Transverse colon (tissue), 4 donors: ENCODE measurements at places on chromosomes 11 and 22. TPM values are rescaled to one million over a fixed set of nuclear protein-coding genes. Genes with fewer than 3 reads are reported as not detected.
A peak's percentile ranks its signal among the peaks of the same experiment; 100 is the strongest.

Gene MFNG
- total RNA-seq: 26.4 TPM

Gene OR52N4
- not detected for total RNA-seq

Gene NXPE2
- 27.8 TPM for total RNA-seq

Gene CRYBB2
- not detected for total RNA-seq

Gene APOA4
- total RNA-seq: not detected

Gene DENND6B
- 3.2 TPM for total RNA-seq

Gene APOL5
- total RNA-seq: not detected

GRCh38 chr11:76665172-76665571 is 5.4 kb downstream of the LRRC32 start:
- no peak overlapping the region for H3K4me3 ChIP-seq
- peaks cover 6% of the 10 kb centered on the region for H3K27me3 ChIP-seq
- no peak overlapping the region for H3K27ac ChIP-seq
- H3K36me3 ChIP-seq: no peaks in the 10 kb centered on the region
- peaks cover 4% of the 10 kb centered on the region for H3K4me1 ChIP-seq

DNA sequence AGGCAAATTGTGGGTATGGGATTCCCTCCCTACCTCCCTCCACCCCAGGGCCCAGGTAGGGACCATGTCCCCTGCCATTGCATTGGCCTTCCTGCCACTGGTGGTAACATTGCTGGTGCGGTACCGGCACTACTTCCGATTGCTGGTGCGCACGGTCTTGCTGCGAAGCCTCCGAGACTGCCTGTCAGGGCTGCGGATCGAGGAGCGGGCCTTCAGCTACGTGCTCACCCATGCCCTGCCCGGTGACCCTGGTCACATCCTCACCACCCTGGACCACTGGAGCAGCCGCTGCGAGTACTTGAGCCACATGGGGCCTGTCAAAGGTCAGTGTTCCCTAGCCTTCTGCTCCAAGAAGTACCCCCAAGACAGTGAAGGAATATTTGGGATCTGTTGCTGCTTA is at the start of gene TOMT:
TSS of gene TOMT (plus strand) at position 37 of the 400 bp plus-strand sequence. CDS start at position 65, 28 bp downstream.
- H3K4me1 ChIP-seq: peaks cover 24% of the 10 kb centered on the region
- H3K4me3 ChIP-seq: no peak within 1 kb of the TSS
- DNase-seq: no peak

DNA sequence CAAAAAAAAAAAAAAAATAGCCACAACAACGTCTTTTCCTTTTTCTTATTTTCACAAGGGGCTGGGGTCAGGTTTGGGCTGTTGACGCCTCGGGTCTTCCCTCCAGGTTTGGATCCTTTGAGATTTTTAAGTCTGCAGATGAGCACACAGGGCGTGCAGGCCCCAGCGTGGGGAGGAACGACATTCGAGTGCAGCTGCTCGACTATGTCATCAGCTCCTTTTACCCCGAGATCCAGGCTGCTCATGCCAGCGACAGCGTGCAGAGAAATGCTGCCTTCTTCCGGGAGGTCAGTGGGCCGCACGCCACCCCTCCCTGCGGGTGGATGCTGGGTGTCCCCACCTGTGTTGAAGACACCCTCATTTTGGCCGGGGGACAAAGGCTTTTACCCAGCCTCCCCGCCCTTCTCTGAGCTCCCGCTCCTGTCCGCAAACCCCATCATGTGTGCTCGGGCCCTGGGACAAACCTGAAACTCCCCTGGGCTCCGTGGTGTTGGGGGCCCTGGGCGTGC is 7.7 kb downstream of the SELENOO start:
- no peaks in the 10 kb centered on the region for H3K27me3 ChIP-seq
- H3K36me3 ChIP-seq: no peaks in the 10 kb centered on the region
- H3K4me1 ChIP-seq: no peaks in the 10 kb centered on the region
- no peak for DNase-seq
- H3K27ac ChIP-seq: no peak overlapping the region

DNA sequence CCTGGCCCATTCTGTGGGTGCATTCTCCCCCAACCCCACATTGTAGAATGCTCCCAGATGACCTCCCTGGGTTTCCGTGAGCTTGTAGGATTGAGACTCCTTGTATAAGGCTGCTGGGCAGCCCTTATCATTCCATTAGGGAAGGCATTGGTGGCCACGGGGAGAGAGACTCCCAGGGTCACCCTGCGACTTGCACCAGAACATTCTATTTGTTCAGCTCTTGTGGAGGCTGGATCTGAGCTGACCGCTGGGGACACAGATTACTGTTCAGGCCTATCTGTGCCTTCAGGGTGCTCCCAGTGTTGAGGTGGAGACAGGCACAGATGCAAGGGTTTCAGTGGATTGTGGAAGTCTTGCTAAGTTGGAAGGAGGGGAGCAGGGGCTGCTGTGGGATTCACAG is 17.8 kb downstream of the MICALL1 start:
- H3K27ac ChIP-seq: no peak overlapping the region
- H3K27me3 ChIP-seq: no peaks in the 10 kb centered on the region
- H3K4me3 ChIP-seq: no peak overlapping the region

DNA sequence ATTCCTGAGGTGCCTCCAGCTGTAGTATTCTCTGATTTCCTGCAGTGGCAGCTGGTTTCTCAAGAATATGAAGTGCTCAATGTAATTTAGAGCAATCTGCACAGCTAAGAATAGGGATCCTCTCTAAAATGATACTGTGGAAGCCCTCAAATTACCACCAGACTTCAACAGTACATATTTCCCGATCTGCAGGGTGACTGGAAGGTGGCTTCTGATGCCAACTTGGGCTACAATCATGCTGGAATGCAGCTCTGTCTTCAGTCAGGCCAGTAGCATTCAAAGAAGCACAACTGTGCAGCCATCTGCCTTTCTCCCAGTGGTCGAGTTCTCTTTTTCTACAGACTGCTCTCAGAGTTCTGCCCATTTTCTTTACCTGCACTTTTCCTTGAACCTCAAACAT is 55.5 kb upstream of the CD5 start:
- H3K27me3 ChIP-seq: no peaks in the 10 kb centered on the region
- no peak overlapping the region for H3K27ac ChIP-seq
- H3K36me3 ChIP-seq: no peaks in the 10 kb centered on the region

DNA sequence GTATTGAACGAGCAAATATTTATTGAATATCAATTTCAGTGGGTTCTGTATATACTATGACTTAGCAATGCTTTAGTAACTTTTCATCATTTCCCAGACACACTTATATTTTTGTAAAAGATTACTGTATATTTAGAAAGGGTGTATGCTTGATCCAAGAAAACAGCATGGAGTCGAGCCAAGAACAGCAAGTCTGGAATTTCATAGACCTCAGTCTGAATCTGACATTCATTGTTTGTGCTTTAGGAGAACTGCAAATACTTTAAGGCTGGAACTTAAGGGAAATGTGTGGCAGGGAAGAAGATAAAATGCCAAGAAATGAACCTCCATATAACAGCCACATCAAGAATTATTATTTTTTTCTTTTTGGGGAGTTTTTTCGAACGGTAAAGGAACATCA is 1156.8 kb downstream of the LRRC4C start:
- no peaks in the 10 kb centered on the region for H3K4me1 ChIP-seq
- H3K27ac ChIP-seq: no peak overlapping the region
- H3K27me3 ChIP-seq: no peaks in the 10 kb centered on the region
- no peaks in the 10 kb centered on the region for H3K36me3 ChIP-seq

GRCh38 chr11:17542249-17542648 is 2.0 kb downstream of the USH1C start:
- H3K4me1 ChIP-seq: no peaks in the 10 kb centered on the region
- no peaks in the 10 kb centered on the region for H3K36me3 ChIP-seq
- DNase-seq: peak; percentile 86
- peaks cover 12% of the 10 kb centered on the region for H3K27me3 ChIP-seq
- no peak overlapping the region for H3K4me3 ChIP-seq

GRCh38 chr11:123239191-123240150 is 44.4 kb upstream of the CLMP start:
- no peak overlapping the region for H3K27ac ChIP-seq
- no peak overlapping the region for H3K4me3 ChIP-seq
- H3K36me3 ChIP-seq: no peaks in the 10 kb centered on the region
- H3K4me1 ChIP-seq: no peaks in the 10 kb centered on the region
- no peak for DNase-seq

GRCh38 chr11:12224537-12224893 is 114.1 kb downstream of the MICAL2 start:
- no peak overlapping the region for H3K4me3 ChIP-seq
- peak; percentile 76 for DNase-seq
- H3K36me3 ChIP-seq: no peaks in the 10 kb centered on the region
- H3K27ac ChIP-seq: peak overlapping the region; percentile 70

- DNase-seq: no peak
- H3K4me1 ChIP-seq: no peaks in the 10 kb centered on the region
- no peak overlapping the region for H3K4me3 ChIP-seq
- H3K27ac ChIP-seq: no peak overlapping the region
- no peaks in the 10 kb centered on the region for H3K27me3 ChIP-seq
Measured at GRCh38 chr11:79697905-79698304, 257.1 kb upstream of the TENM4 start.

DNA sequence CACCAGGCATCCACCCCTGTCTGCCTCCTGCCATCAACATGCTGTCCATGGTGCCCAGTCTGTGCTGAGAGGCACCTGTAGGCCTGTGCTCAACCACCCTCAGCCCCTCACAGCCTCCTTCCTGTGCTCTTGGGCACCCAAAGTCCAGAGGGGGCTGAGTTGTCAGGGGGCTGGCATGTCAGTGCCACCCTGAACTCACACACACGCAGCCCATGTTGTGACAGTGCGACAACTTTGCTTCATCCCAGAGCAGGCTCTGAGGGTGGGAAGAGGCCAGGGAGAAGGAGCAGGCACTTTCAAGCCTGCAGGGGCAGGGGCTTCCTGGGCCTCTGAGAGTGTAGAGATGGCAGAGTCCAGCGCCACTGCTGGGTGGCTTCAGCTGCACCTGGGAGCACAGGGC is 491.0 kb downstream of the TMEM135 start:
- H3K27me3 ChIP-seq: no peaks in the 10 kb centered on the region
- no peaks in the 10 kb centered on the region for H3K4me1 ChIP-seq
- no peak overlapping the region for H3K27ac ChIP-seq
- H3K4me3 ChIP-seq: no peak overlapping the region

DNA sequence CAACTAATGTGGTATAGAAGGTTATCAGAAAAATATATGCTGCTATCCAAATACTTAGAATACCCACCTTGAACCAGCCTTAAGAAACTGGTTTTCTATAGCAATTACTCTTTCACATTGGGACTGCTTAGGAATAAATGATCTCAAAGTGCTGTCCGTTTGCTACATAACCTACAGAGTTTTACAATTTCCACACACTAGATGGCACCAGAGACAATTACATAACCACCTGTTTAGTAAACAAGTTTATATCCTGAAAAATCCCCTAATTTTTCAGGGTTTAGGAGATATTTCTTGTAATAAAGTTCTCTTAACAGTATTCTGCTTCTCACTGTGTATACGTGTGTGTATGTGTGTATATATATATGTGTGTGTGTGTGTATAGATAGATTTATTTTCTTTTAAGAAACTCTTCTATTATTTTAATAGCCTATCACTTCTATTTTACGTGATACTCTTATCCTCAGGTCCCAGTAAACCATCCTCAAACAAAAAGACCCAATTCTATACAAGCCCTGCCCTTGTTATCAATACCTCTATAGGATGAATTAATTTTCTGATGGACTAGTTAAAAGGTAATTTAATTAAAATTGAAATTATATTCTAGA is 6.7 kb upstream of the OR5I1 start:
- no peak for DNase-seq
- H3K27ac ChIP-seq: no peak overlapping the region
- H3K36me3 ChIP-seq: no peaks in the 10 kb centered on the region
- H3K27me3 ChIP-seq: no peaks in the 10 kb centered on the region

DNA sequence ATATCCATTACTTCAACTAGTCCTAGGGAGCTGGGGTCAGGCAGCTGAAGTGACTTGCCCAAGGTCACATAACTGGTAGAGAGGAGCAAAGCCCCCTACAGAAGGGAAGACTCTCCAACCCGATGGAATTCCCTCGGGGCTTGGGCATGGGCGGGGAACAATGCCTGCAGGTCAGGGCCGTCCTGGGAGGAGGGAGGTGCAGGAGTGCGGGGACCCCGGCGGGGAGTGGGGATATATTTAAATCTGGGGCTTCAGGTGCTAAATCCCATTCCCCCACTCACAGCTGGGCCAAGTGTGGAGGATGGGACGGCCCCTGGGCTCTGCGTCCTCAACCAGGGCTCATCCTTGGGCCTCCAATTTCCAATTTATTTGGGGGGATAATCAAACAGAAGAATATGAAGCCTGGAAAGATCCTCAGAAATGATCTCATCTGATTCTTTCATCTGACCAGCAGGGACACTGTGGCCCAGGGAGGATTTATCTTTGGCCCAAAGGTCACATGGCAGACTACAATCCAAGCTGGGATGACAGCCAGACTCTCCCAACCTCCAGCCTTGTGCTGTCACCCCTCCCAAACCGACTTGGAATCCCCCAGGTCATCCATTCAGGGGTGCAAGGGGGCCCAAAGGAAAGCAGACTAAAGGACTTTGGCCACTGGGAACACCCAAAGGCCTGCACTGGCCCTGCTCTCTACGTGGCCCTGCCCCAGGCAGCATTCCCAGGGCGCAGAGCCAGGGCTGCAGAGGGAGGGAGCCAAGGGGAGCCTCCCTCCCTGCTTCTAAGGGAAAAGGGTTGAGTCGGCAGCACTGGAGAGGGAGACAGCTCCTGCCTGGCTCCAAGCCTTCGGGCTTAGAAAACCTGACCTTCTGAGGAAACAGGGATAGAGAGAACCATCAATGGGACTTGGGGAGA is 8.7 kb upstream of the C1QTNF6 start:
- peaks cover 56% of the 10 kb centered on the region for H3K4me1 ChIP-seq
- peak overlapping the region; percentile 94 for H3K27ac ChIP-seq
- H3K4me3 ChIP-seq: no peak overlapping the region
- H3K36me3 ChIP-seq: no peaks in the 10 kb centered on the region
- DNase-seq: peak; percentile 91

- no peak for DNase-seq
- H3K27ac ChIP-seq: no peak overlapping the region
- H3K27me3 ChIP-seq: no peaks in the 10 kb centered on the region
- H3K4me3 ChIP-seq: no peak overlapping the region
- no peaks in the 10 kb centered on the region for H3K36me3 ChIP-seq
Measured at GRCh38 chr11:132674151-132674550, 858.1 kb downstream of the OPCML start.

DNA sequence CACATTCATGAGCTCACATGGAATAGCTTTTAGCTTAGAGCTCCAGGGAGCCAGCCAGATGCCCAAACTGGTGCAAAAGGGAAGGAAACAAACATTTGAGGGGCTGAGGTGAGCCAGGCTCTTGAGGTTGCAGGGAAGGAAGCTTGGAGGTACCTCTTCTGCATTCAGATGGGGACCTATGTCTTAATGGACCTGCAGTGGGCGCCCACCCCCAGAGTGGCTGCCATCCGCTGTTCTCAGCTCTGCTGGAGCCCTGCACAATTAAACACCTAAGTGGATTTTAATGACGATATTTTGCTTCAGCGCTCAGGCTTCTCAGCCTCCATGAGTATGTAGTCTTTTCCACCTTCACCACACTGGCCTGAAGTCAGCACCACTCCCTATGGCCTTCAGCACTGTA is 100.8 kb downstream of the LDLRAD3 start:
- DNase-seq: no peak
- H3K4me1 ChIP-seq: no peaks in the 10 kb centered on the region
- H3K36me3 ChIP-seq: no peaks in the 10 kb centered on the region
- no peak overlapping the region for H3K27ac ChIP-seq
- no peak overlapping the region for H3K4me3 ChIP-seq
- H3K27me3 ChIP-seq: no peaks in the 10 kb centered on the region
